ENCODE measurements at places on chromosomes 2 and 18.

DNA sequence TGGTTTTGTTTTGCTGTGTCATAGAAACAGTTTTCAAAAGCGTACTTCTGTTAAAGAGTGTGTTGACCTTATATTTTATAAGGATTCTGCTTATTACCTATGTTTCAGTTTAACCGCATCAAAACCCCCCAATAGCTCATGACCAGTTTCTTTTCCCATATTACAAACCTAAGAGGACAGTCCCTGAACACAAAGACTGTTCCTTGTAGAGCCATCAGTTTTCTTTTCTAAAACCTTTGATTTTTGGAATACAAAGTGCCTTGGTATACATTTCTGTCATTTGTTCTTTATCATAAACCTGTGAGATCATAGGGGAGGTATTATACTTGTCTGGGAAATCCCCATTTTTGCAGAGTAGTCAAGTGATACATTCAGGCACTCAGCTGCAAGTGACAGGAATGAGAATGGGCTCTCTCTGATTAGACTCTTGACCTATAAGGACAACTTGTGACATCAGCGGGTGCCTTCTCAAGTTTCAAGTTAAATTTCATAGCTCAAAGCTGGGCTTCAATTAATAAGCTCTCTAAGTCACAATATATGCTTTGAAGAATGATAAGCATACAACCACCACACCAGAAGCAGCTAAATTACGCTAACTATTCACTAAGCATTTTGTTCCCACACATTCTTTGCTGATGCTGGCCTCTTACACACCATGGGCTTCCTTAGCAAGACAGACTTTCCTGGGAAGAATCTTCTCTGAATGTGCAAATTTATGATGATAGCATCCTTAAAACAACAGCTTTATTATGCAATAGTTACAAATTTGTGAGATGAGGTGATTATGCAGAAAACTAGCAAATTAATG, 97.5 kb upstream of the CD302 start:
- ATAC-seq = peak; percentile 92

GRCh38 chr18:35303610-35304009, 13.6 kb upstream of the ZSCAN30 start:
- ATAC-seq = no peak

GRCh38 chr2:19009510-19009909, 348.9 kb downstream of the OSR1 start:
- no peak for ATAC-seq

DNA sequence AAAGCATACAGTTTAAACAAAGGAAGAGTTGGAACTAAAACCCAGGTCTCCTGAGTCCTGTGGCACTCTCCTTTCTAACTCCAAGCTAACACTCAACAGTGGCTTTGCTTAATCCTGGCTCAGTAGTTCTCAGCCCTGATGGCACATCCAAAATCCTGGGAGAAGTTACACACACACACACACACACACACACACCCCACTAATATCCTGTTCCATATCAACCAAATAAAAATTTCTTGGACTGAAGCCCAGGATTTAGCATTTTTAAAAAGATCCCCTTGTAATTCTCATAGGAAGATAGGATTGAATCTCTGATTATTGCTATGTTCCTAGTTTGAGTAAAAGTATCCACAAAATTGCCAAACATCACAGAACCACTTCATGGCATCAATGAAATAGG, 136.1 kb upstream of the RIOK3 start:
- ATAC-seq = no peak

DNA sequence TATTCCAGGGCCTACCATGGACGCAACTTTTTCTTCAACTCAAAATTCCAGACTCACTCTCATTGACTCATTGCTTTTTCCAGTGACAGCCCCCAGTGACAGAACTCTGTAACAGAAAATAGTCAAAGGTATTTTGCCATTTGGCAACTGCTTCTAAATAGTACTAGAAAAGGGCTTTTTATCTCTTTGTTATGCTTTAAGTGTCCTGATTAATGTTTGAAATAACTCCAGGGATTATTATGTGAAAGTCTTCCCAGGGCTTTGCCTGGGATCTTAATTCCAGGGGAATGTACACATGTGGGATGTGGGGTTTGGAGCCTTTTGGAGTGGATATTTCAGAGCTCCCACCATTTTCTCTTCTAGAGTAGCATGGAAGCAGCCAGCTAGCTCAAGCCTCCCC, 198.8 kb downstream of the KCNS3 start:
- ATAC-seq = no peak

- no peak for ATAC-seq
Measured at GRCh38 chr2:6359964-6360363, 505.7 kb downstream of the CMPK2 start.

GRCh38 chr2:173043476-173043875, 32.2 kb upstream of the MAP3K20 start:
- no peak for ATAC-seq

- ATAC-seq = no peak
Measured at GRCh38 chr2:197103363-197103762, 176.9 kb upstream of the PGAP1 start.

GRCh38 chr2:233380132-233380895, 26.0 kb downstream of the DGKD start:
- peak; percentile 83 for ATAC-seq

DNA sequence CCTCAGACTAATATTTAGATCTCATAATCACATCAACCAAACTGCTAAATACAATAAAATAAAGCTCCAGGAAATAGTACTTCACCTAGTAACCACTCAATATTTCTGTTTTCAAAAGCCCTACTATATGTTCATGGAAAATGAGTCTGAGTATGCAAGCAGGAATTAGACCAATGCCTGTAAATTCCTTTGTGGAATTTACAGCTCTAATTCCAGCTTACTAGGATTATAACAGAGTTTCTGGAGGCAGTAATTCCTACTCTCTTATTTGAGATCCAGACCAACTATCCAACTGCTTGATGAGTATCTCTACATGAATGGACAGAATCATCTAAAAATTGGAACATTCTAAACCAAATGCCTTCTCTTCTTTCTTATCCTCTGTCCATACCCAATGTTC, 11.6 kb downstream of the CDKL4 start:
- no peak for ATAC-seq

GRCh38 chr2:43083710-43084698, 142.4 kb downstream of the ZFP36L2 start:
- ATAC-seq = no peak

DNA sequence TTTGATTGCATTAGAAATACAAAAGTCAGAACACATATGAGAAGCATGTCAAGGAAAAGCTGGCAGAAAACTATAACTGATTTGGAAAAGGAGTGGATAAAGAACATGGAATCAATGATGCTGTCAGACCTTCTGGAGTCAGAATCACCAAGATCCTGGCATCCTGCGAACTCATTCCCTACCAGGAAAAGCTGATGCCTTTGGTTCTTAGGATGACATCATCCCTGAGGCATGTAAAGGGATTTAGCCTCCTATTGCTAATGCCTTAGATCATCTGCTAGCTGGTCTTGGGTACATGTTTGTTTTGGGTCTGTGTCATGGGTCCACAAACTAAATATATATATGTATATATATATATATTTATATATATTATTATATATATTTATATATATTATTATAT, 680.7 kb downstream of the EPHA4 start:
- no peak for ATAC-seq

GRCh38 chr18:27520401-27520800, 335.3 kb upstream of the CHST9 start:
- no peak for ATAC-seq

DNA sequence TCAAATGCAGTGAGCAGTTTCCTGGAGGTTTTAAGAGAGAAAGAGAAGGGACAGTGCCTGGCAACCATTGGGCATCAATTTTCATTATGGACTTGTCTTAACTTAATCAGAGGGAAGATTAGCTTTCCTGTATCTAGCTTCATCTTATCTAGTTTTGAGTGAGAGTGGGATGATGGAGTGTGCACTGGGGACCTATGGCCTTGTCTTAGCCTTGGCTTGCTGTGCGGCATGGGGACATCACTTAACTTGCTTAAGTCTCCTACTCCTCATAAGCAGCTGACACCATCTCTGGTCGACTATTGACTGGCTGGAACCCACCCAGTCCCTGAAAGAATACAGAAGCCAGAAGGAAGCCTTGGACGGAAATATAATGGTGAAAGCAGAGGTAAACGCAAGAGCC, 344.0 kb downstream of the SOX11 start:
- no peak for ATAC-seq

- ATAC-seq = peak; percentile 81
Measured at GRCh38 chr18:48622911-48623431, 84.1 kb downstream of the CTIF start.

GRCh38 chr18:33201509-33201926, 239.0 kb downstream of the CCDC178 start:
- no peak for ATAC-seq

DNA sequence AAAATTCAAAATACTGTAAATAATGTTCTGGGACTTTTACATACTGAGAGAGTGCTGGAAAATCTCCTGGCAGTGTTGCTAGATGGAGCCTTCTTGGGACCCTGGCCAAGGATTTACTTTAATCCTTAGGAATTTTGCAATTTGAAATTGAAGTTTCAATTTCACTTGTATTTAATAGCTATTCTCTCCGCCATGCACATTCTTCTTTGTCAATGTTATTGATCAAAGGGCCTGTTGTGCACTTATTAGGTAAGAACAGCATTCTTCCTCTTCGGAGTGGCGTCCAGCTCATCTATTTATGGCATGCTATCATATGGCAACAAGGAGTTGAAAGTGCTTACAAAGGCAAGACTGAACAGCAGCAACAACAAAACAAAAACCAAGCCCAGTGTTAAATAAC, 40.1 kb upstream of the SOS1 start:
- ATAC-seq = no peak

DNA sequence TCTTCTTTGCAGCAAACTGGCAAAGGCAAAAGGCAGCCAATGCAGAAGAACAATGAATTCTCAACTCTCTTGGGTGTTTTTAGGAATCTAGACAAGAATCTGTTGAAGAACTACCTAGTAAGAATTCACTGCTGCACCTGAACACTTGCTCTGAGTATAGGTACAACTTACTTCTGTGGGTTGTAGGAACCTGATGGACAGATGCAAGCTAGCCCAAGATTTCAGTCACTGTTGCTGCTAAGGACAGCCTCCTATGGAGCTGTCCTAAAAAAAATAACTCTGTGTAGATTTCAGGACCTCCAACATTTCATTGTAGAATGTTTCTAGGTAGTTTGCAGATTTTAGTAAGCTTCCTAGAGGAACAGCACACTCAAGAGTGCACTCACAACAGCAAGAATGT, 363.5 kb downstream of the CBLN2 start:
- ATAC-seq = no peak

GRCh38 chr2:167844714-167845530, 402.5 kb downstream of the STK39 start:
- no peak for ATAC-seq

- no peak for ATAC-seq
Measured at GRCh38 chr2:105582952-105583660, 161.6 kb upstream of the NCK2 start.

DNA sequence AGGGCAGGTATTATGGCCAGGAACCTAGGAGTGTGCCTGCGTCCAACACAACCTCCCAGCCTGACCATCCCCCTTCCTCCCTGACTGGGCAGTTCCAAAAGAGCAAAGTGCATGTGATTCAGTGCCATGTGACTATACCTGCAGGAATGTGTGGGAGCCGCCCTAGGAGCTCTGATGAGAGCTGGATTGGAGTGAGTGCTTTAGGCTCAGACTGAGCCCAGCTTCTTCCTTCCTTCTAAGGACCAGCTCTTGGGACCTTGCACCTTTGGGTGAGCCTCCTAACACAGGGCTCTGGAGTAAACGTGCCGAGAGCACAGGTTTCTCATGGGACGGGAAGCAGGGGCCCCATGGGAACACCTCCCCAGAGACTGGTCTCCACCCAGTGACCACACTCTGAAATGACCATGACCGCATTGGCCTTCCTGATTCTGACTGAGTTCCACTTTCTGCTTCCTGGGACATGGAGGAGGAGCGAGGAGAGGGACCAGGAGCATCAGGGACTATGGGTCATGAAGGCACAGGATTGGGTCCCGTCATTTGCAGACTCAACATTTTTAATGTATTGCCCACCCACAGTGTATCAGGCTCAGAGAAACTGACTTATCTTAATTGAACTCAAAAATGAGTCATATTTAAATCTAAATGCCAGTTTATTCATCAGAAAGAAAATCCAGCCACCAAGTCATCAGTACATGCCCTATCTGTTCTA, 87.8 kb upstream of the BCL2L11 start:
- no peak for ATAC-seq

GRCh38 chr2:148560496-148560895, 84.1 kb upstream of the EPC2 start:
- ATAC-seq = no peak

DNA sequence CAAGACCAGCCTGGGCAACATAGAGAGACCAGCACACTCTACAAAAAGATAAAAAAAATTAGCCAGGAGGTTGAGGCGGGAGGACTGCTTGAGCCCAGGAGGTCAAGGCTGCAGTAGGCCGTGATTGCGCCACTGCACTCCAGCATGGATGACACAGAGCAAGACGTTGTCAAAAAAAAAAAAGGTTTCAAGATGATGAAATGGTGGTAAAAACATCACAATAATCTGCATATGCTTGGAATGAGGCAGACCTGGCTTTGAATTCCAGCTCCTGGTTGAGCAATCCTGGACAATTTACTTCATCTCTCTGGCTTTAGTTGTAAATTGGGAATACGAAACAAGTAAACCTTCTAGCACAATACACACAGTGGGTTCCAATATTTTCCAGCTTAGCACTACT, 24.1 kb downstream of the USP40 start:
- ATAC-seq = no peak

DNA sequence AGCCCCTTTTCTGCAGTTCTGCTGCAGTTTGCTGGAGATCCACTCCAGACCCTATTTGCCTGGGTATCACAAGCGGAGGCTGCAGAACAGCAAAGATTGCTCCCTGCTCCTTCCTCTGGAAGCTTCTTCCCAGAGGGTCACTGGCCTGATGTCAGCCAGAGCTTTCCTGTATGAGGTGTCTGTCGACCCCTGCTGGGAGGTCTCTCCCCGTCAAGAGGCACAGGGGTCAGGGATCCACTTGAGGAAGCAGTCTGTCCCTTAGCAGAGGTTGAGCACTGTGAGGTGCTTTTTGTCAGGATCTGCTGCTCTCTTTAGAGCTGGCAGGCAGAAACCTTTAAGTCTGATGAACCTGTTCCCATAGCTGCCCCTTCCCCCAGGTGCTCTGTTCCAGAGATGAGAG, 42.0 kb upstream of the MYL1 start:
- no peak for ATAC-seq

DNA sequence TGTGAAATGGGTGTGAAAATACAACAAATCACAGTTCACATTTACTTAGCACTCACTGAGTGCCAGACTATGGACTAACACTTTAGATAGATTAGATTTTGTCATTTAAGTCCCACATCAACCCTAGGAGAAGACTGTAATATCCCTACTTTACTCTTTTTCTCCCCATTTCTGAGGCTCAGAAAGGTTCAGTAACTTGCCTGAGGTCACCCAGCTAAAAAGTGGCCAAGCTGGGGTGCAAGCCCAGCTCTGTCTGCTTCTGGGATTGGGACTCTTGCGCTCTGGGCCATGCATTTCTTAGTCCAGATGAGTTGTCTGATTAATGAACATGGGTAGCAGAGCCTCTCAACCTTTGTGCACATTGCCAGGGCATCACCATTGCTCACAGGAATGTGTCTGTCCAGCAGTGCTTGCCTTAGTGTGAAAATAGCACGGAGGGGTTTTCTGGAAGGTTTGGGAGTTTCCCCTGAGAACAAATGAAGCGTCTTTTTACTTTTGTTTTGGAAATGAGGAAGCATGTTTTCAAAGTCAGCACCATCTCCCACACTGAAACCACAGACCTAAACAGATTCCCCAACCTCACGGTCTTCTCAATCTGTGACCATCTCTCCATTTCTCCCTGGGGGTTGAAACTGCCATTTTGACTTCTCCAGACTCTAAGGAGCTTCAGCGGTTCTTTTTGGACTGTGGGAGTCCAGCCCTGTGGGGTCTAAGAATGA, 31.9 kb downstream of the NRP2 start:
- peak; percentile 80 for ATAC-seq
